ENCODE measurements at places on chromosomes 2 and 18.

- DNase-seq, result no peak
Measured at GRCh38 chr2:53508667-53509066, 258.9 kb upstream of the CHAC2 start.

GRCh38 chr2:84474176-84474575, 15.1 kb upstream of the SUCLG1 start:
- no peak for DNase-seq

- peak; percentile 43 for DNase-seq
Measured at GRCh38 chr2:96265349-96265839, 403 bp downstream of the TMEM127 start.

DNA sequence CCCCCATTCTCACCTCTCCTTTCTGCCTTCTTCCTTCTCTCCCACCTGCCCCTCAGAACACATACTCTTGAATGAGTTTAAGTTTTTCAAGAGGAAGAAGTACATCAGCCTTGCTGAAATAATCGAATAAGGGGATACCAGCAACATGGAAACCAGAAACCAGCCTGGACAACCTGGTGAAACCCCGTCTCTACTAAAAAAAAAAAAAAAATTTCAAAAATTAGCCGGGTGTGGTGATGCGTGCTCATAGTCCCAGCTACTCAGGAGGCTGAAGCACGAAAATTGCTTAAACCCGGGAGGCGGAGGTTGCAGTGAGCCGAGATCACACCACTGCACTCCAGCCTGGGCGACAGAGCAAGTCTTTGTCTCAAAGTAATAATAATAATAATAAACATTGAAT, 75.0 kb upstream of the SLC1A4 start:
- DNase-seq, result no peak

GRCh38 chr2:230824406-230824978, 40.2 kb upstream of the ITM2C start:
- DNase-seq, result peak; percentile 55

DNA sequence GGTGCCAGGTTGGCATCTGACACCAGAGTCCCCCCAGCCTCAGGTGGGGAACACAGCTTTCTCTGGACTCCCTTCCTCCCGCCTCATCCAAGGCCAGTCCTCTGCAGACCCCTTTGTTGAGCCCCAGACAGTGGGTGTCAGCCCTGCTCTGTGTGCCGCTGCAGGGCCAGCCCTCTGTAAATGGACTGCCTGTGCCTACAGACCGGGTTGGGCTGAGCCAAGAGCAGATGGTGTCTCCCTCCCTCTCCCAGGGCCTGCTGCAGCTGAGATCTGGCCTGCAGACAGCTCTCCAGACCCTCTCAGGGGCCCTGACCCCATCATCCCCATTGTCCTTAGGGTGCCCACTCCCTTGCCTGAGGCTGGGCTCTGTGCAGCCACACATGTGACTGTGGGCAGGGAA, 160.8 kb downstream of the KLHL29 start:
- DNase-seq, result peak; percentile 35

- DNase-seq, result no peak
Measured at GRCh38 chr2:217740178-217740577, 262.6 kb downstream of the TNS1 start.

DNA sequence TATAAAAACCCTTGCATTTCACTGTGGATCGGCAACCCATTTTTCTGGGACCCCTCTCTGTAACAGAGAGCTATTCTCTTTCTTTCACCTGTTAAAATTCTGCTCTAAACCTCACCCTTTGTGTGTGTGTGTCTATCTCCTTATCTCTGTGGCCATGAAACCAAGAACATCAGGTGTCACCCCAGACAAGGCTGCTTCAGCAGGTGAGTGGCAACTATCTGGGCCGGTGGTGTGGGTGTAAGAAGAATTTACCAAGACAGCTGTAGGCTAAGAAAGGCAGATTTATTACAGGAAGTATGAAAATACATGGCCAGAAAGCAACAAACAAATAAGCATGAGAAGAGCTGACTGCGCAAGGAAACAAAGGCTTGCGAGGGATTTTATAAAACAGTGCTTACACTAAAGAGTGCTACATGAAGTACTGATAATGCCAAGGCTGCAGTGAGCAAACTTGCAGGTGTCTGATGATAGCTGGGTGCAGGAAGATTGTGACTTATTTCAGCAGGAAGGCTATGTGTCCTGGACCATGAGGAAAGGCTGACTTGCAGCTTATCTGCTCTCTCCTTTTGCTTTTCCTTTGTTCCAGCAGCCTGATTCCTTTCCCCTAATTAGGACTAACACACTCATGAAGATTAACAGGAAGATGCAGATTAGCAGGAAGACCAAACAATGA, 421.1 kb downstream of the PTH2R start:
- no peak for DNase-seq

- no peak for DNase-seq
Measured at GRCh38 chr2:197195518-197195917, 115.1 kb downstream of the ANKRD44 start.
